ENCODE measurements at places on chromosomes 4 and X.

GRCh38 chr4:34198966-34199365 lies 2045.3 kb downstream of the ARAP2 start:
- no peak for DNase-seq

GRCh38 chr4:163600727-163601126 lies 106.2 kb downstream of the TMA16 start:
- no peak for DNase-seq

GRCh38 chr4:173405840-173406606 lies 7.1 kb upstream of the SCRG1 start:
- DNase-seq: no peak

DNA sequence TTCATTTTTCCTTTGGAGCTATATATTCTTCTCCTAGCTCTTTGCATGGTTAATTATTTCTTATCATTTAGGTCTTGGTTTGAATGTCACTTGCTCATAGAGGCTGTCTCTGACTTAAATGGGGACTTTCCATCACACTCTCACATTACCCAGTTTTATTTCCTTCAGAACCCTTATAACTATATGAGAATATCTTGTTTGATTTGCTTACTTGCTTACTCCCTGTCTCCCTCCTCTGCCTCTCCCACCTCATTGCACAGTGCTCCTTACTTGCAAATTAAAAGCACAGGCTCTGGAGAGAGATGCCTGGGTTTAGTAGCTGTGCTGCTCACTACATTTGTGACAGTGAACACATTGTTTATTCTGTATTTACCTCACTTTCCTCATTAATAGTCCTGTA lies 174.6 kb downstream of the SOWAHB start:
- no peak for DNase-seq

- peak; percentile 46 for DNase-seq
These were observed 64.1 kb downstream of the QDPR start for GRCh38 chr4:17447675-17448298.

DNA sequence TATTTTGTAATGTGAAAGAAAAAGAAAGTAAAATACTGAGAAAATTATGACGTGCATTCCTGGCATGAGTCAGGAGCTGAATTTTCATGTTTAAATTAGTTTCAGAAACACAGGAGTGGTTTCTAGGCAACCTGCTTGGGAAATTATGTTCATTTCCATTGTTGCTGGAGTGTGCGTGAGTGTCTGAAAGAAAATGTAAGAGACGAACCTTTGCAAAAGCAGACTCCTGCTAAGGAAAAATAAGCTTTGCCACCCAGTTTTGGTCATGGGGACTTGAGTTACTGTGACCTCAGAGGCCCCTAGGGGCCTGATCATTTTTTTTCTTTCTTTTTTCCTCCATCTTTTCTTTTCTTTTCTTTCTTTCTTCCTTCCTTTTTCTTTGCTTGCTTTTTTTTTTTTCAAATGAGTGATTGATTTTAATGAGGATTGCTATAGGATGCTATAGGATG lies 18.8 kb upstream of the CHRNA9 start:
- DNase-seq: no peak

GRCh38 chrX:119410027-119410819 lies 11.1 kb downstream of the SLC25A43 start:
- DNase-seq: no peak

DNA sequence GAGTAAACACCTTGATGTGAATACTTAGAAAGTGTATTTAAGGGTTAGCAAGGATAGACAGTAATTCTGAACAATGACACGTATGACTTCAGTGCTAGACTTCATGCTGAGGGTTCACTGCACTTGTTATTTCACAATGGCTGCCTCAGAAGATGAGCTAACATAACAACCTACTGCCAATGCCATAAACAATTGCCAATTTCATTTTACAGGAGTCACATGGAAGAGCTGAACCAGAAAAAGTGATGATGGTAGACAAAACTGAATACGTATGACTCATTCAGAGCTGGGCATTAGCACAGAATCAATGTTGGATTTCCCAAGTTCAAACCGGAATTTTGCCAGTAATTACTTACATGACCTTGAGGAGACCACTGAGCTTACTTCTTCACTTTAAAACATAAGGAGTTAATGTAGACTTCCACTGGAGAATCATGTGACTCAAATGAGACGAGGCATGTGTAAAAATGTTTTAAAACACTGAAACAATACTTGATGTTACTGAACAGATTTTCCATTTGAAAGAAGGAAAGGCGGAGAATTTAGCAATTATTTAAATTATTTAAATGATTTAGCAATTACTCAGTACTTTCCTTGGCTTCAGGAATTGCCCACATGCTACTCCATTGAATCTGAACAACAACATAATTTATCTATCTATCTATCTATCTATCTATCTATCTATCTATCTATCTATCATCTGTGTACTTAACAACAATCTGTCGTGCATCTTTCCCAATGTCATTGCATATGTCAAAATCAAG lies 868.5 kb upstream of the SLIT2 start:
- DNase-seq: no peak

DNA sequence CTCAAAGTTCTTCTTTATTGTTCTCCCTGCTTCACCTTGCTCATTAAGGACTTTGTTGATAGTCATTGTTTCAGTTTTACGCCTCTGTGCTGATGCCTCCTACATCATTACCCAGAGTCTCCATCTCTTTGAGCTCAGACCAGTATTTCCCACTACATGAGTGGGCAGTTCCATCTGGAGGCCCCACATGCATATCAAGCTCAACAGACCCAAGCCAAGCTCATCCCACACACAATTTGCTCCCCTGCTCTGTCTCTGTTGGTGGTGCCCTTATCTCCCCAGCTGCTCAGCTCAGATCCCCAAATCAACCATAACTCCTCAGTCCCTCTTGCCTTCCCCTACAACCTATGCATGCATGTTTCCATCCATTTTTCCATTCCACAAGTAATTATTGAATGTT lies 85.1 kb upstream of the EFNB1 start:
- no peak for DNase-seq

DNA sequence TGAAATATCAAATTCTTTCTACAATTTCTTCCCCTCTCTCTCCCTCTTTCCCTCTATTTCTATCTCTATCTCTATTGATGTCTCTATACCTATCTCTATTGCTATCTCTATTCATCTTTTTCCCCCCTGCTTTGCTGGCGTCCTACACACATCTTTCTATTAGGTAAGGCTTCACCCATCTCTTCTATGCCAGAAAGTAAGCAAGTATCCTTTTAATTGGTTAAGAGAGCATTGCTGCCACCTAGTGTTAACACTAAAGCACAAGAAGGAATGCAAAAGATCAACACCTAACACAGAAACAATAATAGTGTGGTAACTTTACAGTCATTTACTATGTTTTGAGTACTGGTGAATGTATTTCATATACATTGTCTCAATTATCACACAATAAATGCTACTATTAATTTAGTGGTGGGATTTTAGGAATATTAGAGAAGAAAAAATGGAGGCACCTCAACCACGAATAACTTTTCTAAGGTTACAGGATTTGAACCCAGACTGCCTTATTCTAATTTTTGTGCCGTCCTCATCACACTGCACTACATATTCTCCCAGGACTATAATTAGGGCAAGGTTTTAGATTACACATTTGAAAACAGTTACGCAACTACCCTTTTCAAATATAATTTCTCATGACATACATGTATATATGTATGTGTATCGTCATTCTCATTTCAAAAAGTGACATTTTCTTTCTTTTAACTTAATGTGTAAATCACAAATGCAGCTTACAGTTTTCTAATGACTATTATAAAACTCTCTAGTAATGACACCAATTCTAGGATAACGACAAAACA lies 3.7 kb upstream of the C4orf36 start:
- DNase-seq: no peak

DNA sequence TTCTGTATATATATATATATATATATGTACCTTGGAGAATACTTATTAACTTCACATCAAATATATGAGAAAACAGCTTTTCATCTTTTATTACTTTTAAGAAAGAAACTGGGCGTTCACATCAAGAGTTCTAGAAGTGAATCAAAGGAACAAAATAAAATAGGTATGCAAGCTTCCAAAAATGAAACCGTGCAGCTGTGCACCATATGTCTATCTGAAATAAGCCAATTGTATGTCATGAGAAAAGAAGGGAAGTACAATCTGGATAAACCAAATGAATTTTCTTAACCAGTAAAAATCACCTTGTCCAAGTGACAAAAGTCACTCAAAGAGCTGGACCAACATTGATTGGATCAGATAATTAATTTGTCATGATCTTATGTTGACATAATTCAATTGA lies 405.4 kb upstream of the TECRL start:
- no peak for DNase-seq

DNA sequence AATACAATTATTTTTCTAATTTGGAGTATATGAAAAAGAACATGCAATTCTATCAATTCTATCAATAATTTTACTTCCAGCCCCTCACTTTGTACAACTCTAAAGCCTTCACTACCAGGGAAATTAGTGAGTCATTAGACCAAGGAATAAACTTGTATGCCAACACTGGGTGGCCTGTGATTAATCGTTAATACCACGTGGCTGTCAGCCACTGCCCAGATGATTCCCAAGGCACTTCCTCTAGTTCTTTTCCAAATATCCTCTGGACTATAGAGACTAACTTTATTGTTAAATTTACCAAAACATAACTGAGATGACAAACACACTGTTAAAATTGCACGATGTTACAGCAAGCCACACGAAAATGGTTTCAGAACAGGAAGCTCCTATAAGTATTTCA lies 45.7 kb downstream of the MID1 start:
- no peak for DNase-seq

- no peak for DNase-seq
These were observed 23.3 kb downstream of the HOPX start for GRCh38 chr4:56657818-56658217.

GRCh38 chrX:147226801-147227200 lies 412.3 kb upstream of the CXorf51A start:
- no peak for DNase-seq

GRCh38 chrX:154334496-154334895 lies 38.9 kb downstream of the TKTL1 start:
- peak; percentile 67 for DNase-seq

DNA sequence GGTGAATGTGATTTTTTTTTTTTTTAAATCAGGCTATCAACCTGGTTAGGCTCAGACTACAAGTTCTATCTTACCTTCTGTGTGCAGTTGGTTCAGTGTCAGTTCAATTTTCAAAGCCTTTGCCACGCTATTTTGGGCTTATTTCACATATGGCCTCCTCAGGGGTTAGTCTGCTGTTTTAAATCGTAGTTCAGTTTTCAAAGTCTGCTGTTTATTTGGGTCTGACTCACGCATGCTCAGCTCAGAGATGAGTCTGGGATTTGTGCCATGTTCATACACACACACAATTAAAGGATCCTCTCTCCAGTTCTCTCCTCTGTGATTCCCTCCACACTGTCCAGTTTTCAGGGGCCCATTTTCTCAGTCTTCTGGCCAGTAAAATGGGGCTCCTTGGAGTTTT lies 32.3 kb upstream of the ZFX start:
- no peak for DNase-seq

- DNase-seq: no peak
These were observed 1.3 kb upstream of the NYX start for GRCh38 chrX:41445781-41446358.

- no peak for DNase-seq
These were observed 87.0 kb downstream of the FHDC1 start for GRCh38 chr4:153023139-153023538.

DNA sequence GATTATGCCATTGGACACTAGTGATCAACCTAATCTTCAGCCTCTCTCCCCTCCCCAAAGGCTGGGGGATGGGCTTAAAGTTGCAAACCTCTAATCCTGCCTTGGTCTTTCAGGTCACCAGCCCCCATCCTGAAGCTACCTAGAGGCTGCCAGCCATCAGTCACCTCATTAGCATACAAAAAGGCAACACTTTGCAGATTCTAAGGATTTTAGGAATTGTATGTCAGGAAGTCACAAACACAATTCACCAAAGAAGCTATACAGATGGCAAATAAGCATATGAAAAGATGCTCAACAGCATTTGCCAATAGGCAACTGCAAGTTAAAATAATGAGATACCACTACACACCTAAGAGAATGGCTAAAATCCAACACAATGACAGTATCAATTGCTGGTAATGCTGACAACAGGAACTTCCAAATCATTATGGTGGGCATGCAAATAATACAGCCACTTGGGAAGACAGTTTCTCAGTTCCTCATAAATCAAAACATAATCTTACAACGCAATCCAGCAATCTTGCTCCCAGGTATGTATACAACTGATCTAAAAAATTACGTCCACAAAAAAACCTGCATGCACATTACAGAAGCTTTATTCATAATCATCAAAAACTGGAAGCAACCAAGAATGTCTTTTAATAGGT lies 9.0 kb upstream of the PIM2 start:
- DNase-seq: no peak

- DNase-seq: no peak
These were observed 119.9 kb downstream of the FAM13A start for GRCh38 chr4:88937081-88937480.

DNA sequence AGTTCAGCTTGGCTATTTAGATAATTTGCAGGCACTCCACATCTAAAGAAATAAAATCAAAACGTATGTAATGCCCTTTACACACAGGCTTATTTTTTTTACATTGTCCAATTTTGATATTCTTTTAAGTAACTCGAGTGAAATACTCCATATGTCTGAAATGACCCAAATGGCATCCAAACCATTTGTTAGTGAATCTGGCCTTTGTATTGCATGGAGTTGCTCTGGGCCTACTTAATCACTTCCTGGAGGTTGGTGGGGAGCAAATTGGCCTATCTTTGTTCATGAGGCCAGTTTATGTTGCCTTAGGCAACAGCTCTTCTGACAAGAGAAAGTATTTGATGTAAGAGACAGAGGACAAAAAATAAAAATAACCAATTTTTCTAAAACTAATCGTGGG lies 47.6 kb upstream of the TMEM131L start:
- no peak for DNase-seq

- DNase-seq: no peak
These were observed 152.1 kb upstream of the DGKK start for GRCh38 chrX:50622751-50623150.

- DNase-seq: no peak
These were observed 679.7 kb downstream of the FAT4 start for GRCh38 chr4:125994430-125994829.

DNA sequence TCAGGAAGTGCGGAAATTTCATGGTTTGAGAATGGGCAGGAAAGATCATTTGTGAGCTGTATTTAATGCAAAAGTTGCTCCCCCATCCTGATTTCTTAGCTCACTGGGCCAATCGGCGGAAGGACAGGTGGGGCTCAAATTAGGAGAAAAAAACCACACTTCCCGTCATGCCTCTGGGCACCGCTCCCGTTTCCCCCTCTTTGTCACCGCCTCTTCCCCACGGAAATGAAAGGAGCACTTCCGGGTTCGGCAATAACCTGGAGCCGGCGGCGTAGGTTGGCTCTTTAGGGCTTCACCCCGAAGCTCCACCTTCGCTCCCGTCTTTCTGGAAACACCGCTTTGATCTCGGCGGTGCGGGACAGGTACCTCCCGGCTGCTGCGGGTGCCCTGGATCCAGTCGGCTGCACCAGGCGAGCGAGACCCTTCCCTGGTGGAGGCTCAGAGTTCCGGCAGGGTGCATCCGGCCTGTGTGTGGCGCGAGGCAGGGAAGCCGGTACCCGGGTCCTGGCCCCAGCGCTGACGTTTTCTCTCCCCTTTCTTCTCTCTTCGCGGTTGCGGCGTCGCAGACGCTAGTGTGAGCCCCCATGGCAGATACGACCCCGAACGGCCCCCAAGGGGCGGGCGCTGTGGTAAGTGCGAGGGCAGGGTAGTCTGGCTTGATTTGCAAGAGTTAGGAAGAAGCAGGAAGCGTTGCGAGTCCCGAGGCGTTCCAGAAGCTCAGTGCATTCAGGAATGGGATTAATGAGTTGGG lies at the start of gene TMEM33:
Gene TMEM33 (plus strand): TSS at position 529 of the 751 bp plus-strand sequence. CDS start 56 bp downstream, at position 585.
- peak; percentile 79 for DNase-seq

GRCh38 chr4:170248576-170248975 lies 158.8 kb upstream of the AADAT start:
- no peak for DNase-seq

GRCh38 chr4:144820728-144821085 lies 174.8 kb downstream of the HHIP start:
- no peak for DNase-seq
